ENCODE measurements at places on chromosomes 16 and 17.

GRCh38 chr17:3626831-3627768, 8.9 kb downstream of the SHPK start:
- no peak for DNase-seq

DNA sequence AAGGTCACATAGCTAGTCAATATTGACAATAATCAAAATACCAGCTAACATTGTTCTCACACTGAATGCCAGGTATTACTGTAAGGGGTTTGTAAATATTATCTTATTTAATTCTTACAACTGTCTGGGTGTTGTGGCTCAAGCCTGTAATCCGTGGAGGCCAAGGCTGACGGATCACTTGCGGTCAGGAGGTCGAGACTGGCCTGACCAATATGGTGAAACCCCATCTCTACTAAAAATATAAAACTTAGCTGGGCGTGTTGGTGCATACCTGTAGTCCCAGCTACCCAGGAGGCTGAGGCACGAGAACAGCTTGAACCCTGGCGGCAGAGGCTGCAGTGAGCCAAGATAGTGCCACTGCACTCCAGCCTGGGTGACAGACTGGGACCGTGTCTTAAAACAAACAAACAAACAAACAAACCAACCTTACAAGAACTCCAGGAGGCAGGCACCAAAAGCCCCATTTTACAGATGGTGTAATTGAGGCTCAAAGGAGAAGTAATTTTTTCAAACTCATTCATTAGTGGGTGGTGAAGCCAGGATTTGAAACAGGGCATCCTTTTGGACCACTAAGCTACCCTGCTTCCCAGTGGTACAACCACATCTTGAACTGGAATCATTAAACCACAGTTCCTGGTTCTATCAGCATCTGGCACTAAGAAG, 104.3 kb downstream of the XYLT1 start:
- no peak for DNase-seq

DNA sequence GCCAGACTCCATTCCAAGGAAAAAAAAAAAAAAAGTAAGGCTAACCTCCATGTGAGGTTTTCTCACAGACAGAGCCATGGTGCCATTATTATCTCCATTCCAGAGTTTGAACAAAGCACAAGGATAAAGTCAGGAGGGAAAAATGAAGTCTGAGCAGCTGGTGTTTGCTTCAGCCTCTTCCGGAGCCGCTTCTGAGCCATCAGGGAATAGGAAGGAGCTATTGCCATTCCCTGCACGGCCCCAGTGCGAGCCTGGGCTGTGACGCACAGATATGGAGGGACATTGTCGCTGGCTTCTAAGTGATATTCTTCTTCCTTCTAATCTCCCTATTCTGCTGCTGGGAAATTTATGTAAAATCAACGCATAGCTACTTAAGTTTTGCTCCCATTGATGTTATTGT, 69.5 kb upstream of the PIRT start:
- DNase-seq, result no peak

DNA sequence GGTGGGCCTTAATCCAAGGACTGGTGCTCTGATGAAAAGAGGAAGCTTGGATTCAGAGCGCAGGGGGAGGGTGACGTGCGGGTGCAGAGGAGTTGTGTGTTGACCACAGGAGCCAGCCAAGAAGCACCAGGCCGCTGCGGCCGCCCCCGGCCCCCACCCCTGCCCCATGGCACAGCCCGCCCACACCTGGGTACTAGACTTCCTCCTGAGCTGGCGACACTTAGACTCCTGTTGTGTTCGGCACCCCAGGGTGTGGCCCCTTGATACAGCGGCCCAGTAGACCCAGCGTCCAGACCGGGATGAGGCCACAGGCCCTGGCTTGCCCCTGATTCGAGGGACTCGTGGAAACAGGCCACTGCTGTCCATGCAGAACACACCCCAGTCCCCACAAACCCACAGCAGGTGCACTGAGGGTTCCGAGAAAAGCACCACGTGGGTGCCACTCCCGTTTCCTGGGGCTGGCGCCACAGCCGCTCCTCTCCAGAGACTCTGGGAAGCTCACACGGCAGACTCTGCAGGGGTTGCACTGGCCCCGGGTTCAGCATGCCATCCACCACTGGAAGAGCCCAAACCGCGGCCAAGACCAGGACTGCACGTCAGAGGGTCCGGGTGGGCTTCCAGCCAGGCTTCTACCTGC, 5.7 kb upstream of the SNAI3 start:
- DNase-seq, result no peak

DNA sequence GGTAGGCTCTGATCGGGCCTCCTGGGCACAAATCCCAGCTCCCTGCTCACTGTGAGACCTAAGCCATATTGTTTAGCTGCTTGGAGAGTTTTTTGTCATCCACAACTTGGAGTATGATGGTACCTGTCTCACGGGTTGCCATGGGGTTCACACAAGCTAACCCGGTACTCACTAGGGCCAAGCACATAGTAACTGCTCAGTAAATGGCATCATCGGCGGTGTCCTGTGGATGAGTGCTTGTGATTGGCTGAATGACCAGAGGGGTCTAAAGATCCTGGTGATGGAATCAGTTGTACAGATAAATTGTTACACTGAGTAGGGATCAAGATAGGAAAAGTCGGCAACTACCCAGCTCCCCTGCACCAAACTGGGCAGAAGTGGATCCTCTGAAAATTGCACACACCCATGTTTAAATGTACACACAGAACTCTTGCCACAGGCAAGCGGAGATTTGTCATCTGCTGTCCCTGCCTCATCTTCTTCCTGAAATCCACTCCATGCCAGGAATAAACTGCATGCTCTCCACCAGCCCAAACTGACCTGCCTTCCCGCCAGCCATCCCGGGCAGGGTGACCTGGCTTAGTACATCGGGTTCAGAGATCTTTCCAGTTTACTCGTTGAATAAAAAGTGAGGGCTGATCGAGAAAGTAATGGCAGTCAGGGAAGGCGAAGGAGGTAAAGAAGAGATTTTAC, 6.5 kb downstream of the MAPT start:
- no peak for DNase-seq

- DNase-seq, result no peak
Measured at GRCh38 chr17:79255926-79256585, 181.4 kb downstream of the ENGASE start.
